ENCODE measurements at places on chromosomes 6 and 20. TPM values are rescaled to one million over a fixed set of nuclear protein-coding genes. Genes with fewer than 3 reads are reported as not detected.

Gene LRRN4
- total RNA-seq: not detected

- peak overlapping the region; percentile 70 for H3K27ac ChIP-seq
- H3K4me3 ChIP-seq: no peak overlapping the region
- DNase-seq: peak; percentile 37
- H3K36me3 ChIP-seq: no peaks in the 10 kb centered on the region
Observed at GRCh38 chr6:30813631-30814145, 69.3 kb upstream of the IER3 start.

GRCh38 chr20:14446446-14446845 lies 109.0 kb upstream of the FLRT3 start:
- H3K4me1 ChIP-seq: no peaks in the 10 kb centered on the region
- no peak overlapping the region for H3K27ac ChIP-seq
- no peak overlapping the region for H3K4me3 ChIP-seq
- DNase-seq: no peak
- no peaks in the 10 kb centered on the region for H3K27me3 ChIP-seq
- no peaks in the 10 kb centered on the region for H3K36me3 ChIP-seq

DNA sequence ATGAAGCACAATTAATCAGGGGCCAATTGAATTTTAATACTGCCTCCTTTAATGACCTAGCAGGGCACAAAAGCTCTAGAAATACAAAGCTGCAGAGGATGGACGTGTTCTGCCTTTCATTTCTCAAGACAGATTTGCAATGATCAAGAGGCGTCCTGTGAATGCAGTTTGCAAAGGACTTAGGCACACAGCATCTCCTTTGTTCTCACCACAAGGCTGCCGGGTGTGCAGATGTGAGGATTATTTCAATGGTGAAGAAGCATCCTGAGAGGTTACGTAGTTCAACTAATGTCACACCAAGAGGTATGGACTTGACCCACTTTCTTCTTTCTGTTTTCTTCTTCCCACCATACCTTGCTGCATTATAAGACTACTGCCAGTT lies 42.9 kb upstream of the SPTLC3 start:
- no peak overlapping the region for H3K4me3 ChIP-seq

Gene GGTLC1
- total RNA-seq: not detected

Gene OTOR
- total RNA-seq: not detected

GRCh38 chr6:72748759-72749158 lies 126.9 kb downstream of the KCNQ5 start:
- no peak for DNase-seq
- H3K36me3 ChIP-seq: no peaks in the 10 kb centered on the region
- H3K4me1 ChIP-seq: no peaks in the 10 kb centered on the region
- no peak overlapping the region for H3K4me3 ChIP-seq
- no peak overlapping the region for H3K27ac ChIP-seq
- H3K27me3 ChIP-seq: no peaks in the 10 kb centered on the region

DNA sequence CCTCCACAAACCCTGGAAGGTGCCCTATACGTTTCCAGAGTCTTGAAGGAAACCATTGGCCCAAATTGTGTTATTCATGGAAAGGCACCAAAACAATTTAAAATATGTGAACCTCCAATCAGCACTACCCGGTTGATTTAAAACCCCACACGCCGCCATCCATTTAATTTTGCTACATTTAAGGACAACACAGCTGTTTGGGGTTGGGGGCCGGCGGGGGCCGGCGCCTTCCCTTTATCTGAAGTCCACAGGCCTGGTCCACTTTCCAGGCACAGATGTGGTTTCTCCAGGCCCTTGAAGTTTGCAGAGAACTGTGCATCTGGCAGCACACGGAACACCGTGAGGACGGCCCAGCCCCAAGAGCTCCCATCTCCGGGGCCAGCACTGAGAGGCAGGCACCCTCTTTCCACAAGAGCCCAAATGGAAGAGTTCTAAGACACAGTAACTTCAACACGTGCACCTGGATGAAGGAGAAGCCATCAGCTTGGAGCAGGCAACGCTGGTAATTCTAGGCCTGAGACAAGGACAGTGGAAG lies 16.8 kb upstream of the FRMD1 start:
- H3K27me3 ChIP-seq: peaks cover 93% of the 10 kb centered on the region
- H3K4me1 ChIP-seq: peaks cover 15% of the 10 kb centered on the region
- no peak overlapping the region for H3K27ac ChIP-seq
- no peaks in the 10 kb centered on the region for H3K36me3 ChIP-seq
- no peak overlapping the region for H3K4me3 ChIP-seq

DNA sequence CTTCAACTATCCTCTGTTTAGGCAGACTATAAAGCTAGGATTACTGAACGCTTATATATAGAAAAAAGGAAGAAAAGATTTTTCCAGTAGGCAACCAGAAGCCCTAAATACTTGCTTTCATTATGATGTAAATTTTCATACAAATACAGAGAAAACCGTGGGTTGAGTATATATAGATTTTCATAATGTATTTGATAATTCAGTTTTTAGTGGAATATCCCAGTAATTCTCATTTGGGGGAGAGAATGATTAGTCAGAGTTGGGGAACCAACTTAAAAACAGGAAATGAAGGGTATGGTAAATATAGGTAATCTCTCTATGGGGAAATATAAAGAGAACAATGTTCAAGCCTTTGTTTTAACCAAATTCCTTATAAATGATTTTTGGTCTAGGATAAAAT lies 154.0 kb upstream of the CITED2 start:
- H3K36me3 ChIP-seq: no peaks in the 10 kb centered on the region
- no peaks in the 10 kb centered on the region for H3K27me3 ChIP-seq
- H3K27ac ChIP-seq: no peak overlapping the region
- no peak for DNase-seq

DNA sequence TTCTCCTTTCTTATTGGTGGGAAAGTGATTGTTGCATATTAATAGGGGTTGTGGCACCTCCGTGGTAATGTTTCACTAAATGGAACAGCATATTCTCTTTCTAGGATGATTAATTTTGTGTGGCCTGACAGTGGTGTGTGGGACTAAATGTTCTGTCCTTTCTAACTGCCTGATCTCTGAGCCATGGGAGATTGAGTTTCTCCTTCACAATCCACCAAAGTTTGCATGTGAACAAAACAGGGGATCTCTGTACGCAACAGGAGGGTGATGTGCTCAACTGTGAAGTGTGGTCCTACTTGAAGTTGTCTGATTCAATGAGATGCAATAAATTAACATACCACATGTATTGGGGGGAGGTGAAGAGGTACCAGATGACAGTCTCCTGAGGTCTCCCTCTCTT lies 19.3 kb downstream of the BCAS1 start:
- H3K4me1 ChIP-seq: peaks cover 6% of the 10 kb centered on the region
- no peaks in the 10 kb centered on the region for H3K36me3 ChIP-seq
- no peak overlapping the region for H3K4me3 ChIP-seq
- H3K27me3 ChIP-seq: no peaks in the 10 kb centered on the region
- H3K27ac ChIP-seq: no peak overlapping the region

- DNase-seq: no peak
- no peaks in the 10 kb centered on the region for H3K36me3 ChIP-seq
- no peaks in the 10 kb centered on the region for H3K4me1 ChIP-seq
Observed at GRCh38 chr6:32947552-32948465, 5.1 kb downstream of the HLA-DMA start.

DNA sequence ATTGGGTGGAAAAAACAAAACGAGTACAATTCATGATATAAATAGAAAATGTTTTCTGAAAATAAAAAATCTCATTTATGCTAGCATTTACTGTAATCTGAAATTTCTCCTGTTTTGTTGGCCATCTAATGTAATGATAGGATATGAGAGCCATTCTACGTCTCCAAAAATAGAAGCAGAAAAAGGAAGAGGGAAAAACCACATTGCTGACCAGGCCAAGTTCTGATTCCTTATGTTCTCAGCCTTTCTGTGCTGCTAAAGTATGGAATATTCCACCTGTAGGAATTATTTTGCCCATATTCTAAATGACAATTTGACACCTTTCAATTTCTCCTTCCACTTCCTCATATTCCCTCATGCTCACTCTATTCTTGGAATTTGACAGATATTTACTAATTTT lies 110.2 kb downstream of the TBXT start:
- DNase-seq: no peak
- H3K36me3 ChIP-seq: no peaks in the 10 kb centered on the region
- H3K27ac ChIP-seq: no peak overlapping the region
- H3K4me3 ChIP-seq: no peak overlapping the region

DNA sequence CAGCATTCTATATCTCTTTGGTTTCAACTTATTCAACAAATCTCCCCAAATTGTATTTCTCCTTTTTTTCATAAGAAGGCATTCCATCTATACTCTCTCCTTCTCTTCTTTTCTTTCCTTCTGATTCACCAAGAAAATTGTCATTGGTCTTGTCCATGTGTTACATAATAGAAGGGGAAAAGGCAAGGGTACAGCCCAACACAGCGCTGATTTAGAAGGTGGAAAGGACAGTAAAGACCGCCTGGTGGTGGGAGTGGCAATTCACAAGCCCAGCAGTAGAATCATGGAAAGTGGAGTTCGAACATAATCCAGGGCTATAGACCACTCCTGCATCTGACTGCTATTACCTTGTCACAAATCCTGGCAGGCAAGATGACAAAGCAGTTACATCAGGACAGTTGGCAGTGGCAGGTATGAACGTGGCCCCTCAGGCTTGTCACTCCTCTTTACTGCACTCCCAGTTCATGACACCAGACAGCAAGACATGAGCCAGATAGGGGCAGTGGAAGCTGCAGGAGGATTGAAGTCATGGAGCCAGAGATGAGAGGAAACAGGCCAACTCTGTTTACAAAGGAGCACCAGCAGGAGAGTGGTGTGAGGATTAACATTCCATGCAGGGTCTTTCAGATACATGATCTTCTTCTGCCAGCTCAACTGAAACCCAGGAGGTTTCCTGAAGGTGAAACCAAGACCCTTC lies 2.1 kb upstream of the TNFAIP3 start:
- DNase-seq: no peak
- H3K27me3 ChIP-seq: no peaks in the 10 kb centered on the region
- H3K27ac ChIP-seq: peak overlapping the region; percentile 96
- no peaks in the 10 kb centered on the region for H3K36me3 ChIP-seq

DNA sequence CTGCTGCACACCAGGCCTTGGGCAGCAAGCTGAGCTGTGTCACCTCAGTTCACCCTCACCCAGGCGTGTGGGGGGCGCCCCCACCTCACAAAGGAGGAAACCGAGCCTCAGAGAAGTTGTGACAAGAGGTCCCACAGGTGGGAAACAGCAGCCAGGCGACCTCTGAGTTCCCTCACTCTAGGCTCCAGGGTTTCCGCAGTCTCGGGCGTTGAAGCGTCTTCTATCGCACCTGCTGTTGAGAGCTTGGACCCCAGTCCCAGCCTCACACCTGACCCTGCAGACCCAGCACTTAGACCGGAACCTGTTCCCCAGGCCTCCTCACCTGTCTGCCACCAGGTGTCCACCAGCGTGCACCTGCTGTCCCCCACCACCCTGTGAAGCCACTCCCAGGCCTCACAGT lies 22.3 kb upstream of the APMAP start:
- no peak overlapping the region for H3K27ac ChIP-seq
- no peaks in the 10 kb centered on the region for H3K36me3 ChIP-seq
- no peak overlapping the region for H3K4me3 ChIP-seq
- no peaks in the 10 kb centered on the region for H3K4me1 ChIP-seq
- DNase-seq: no peak

- no peak overlapping the region for H3K27ac ChIP-seq
- no peaks in the 10 kb centered on the region for H3K36me3 ChIP-seq
- no peak for DNase-seq
- no peak overlapping the region for H3K4me3 ChIP-seq
- H3K27me3 ChIP-seq: peaks cover 43% of the 10 kb centered on the region
Observed at GRCh38 chr6:149933461-149933860, 8.4 kb upstream of the ULBP2 start.

Gene SPO11
- total RNA-seq: not detected

GRCh38 chr6:135819665-135820064 lies 31.8 kb upstream of the PDE7B start:
- H3K27ac ChIP-seq: no peak overlapping the region
- no peak overlapping the region for H3K4me3 ChIP-seq
- peaks cover 2% of the 10 kb centered on the region for H3K27me3 ChIP-seq
- H3K36me3 ChIP-seq: no peaks in the 10 kb centered on the region
- DNase-seq: no peak

DNA sequence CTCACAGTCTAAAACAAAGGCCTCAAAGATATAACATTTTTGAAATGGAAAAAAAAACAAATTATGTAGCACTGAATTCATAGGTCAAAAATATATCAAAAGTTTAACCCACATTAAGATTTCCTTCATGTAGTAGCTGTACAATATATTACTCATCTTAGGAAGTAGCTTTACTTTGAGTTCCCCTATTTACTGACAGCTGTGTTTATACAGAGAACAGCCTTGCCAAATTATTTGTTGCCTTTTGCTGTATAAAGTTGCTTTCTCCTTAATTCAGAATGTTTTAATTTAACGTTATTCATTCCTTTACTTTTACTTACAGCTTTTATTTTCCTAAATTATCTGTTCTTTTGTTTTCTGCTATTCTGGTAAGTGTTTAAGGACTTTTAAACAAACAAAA lies 181.0 kb downstream of the COL12A1 start:
- no peak overlapping the region for H3K27ac ChIP-seq
- H3K4me1 ChIP-seq: no peaks in the 10 kb centered on the region
- H3K4me3 ChIP-seq: no peak overlapping the region
- no peak for DNase-seq
- H3K27me3 ChIP-seq: no peaks in the 10 kb centered on the region
- H3K36me3 ChIP-seq: no peaks in the 10 kb centered on the region

DNA sequence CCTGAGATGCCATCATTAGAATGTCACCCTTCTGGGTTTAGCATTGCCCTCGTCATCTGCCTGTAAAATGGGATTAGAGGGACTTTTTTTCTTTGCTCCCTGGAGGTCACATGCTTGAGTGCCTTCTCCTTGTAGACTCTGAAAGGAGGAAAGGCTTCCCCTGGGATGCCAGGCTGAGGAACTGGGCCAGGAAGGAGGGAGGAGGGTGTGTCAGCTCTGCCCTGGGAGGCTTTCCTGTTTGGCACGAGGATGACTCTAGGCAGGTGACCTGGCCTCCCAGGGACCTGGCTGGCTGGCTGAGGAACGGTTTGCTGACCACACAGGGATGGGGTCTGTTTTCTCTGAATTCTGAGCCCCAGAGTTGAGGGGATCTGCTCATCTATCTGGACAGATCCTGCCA lies 137.9 kb upstream of the RNF24 start:
- no peak for DNase-seq
- H3K36me3 ChIP-seq: no peaks in the 10 kb centered on the region
- H3K4me3 ChIP-seq: no peak overlapping the region
- no peak overlapping the region for H3K27ac ChIP-seq

DNA sequence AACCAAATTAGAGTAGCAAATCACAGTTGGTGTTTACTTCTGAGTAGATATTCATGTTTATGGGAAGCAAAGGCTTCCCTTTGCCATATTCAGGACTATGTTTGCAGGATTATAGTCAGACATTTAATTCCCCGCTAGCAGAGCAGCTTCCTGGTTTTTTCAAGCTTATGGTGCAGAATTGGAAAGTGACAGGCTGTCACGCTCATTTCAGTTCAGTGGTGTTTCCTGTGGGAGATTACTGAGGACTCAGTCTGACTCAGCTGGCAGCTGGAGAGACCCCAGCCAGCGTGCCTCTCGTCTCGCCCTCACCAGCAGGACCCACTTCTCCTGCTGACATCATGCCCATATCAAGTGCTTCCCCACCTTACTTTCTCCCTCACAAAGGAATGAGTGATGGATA lies 85.1 kb downstream of the LYRM2 start:
- no peak for DNase-seq
- no peak overlapping the region for H3K4me3 ChIP-seq
- no peaks in the 10 kb centered on the region for H3K4me1 ChIP-seq
- peaks cover 5% of the 10 kb centered on the region for H3K27me3 ChIP-seq
